ENCODE measurements at places on chromosomes 4 and X. TPM values are rescaled to one million over a fixed set of nuclear protein-coding genes. Genes with fewer than 3 reads are reported as not detected.

- DNase-seq = no peak
These were observed 95.7 kb upstream of the OTUD4 start for GRCh38 chr4:145276050-145276449.

The GABRB1 gene
- polyA plus RNA-seq = 0.67 TPM

The NXF2B gene
- polyA plus RNA-seq = 1.0 TPM

The AFM gene
- 13.9 TPM for polyA plus RNA-seq

DNA sequence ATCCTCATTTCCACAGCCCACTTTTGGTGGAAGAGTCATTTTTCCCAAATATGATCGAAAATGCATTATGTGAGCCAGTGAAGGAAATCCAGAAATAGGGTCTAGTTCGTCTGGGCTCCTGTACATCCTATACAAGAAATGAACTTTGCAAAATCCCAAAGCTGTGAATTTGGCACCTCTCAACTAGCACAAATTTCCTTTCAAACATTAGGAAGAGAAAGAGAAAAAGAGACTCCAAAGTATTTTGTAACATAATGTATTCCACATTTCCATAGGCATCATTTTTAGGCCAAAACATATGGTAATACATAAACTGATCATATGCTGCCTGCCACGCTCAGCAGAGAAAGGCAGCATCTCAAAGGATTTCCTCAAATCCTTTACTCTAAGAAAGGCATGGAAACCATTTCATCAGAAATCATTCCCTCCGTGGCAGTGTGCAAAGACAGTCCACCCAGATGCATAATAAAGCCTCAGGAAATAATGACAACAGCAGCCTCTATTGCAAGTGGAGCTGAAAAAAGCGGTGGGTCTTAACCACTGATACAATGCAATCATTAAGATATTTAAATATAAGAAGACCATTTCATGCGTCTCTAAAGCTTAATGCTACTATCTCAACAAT lies 56.8 kb downstream of the ANOS1 start:
- DNase-seq = no peak

- DNase-seq = no peak
These were observed 2.4 kb downstream of the FAM241A start for GRCh38 chr4:112147697-112148096.

The STK32B gene
- 7.6 TPM for polyA plus RNA-seq

- DNase-seq = peak; percentile 49
These were observed 130.1 kb downstream of the PDE5A start for GRCh38 chr4:119498527-119498926.

- DNase-seq = no peak
These were observed 26.3 kb upstream of the RADX start for GRCh38 chrX:106585478-106585877.

The SLC39A8 gene
- polyA plus RNA-seq = 23.2 TPM

- DNase-seq = no peak
These were observed 50.6 kb upstream of the STX18 start for GRCh38 chr4:4592414-4592813.

GRCh38 chrX:153863251-153863991 lies 22.6 kb downstream of the L1CAM start:
- DNase-seq = no peak

DNA sequence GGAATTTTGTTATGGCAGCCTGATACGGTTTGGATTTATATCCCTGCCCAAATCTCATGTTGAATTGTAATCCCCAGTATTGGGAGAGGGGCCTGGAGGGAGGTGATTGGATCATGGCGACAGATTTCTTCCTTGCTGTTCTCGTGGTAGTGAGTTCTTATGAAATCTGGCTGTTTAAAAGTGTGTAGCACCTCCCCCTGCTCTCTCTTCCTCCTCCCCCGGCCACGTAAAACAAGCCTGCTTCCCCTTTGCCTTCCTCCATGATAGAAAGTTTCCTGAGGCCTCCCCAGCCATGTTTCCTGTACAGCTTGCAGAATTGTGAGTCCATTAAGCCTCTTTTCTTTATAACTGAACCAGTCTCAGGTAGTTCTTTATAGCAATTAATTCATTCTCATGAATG lies 37.9 kb downstream of the SUPT20HL2 start:
- DNase-seq = no peak

GRCh38 chrX:13658602-13659001 lies 5.7 kb downstream of the TCEANC start:
- no peak for DNase-seq

The TRIM75 gene
- polyA plus RNA-seq = 0.06 TPM

GRCh38 chr4:169795585-169795984 lies 37.8 kb upstream of the HPF1 start:
- DNase-seq = no peak

GRCh38 chrX:40090961-40091360 lies 6.8 kb downstream of the BCOR start:
- no peak for DNase-seq

The NXF2 gene
- polyA plus RNA-seq = not detected

- DNase-seq = peak; percentile 12
These were observed 472.7 kb downstream of the ARAP2 start for GRCh38 chr4:35771571-35771970.

The STPG2 gene
- 0.51 TPM for polyA plus RNA-seq

DNA sequence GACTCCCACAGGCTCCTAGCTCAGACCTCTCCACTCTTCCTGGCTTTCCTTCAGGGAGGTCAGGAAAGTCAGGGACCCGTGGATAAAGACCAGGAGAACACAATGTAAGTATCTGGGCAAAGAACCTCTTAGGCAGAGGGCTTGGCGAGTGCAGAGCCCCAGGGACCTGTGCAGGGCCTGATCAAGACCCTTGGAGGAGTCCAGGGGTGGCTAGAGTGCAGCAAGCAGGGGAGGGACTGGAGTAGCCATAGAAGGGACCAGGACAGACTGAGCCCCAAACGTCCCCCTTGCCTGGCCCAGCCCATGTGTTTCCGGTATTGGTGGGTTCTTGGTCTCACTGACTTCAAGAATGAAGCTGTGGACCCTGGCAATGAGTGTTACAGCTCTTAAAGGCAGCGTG lies 5.9 kb upstream of the TNIP2 start:
- DNase-seq = no peak

DNA sequence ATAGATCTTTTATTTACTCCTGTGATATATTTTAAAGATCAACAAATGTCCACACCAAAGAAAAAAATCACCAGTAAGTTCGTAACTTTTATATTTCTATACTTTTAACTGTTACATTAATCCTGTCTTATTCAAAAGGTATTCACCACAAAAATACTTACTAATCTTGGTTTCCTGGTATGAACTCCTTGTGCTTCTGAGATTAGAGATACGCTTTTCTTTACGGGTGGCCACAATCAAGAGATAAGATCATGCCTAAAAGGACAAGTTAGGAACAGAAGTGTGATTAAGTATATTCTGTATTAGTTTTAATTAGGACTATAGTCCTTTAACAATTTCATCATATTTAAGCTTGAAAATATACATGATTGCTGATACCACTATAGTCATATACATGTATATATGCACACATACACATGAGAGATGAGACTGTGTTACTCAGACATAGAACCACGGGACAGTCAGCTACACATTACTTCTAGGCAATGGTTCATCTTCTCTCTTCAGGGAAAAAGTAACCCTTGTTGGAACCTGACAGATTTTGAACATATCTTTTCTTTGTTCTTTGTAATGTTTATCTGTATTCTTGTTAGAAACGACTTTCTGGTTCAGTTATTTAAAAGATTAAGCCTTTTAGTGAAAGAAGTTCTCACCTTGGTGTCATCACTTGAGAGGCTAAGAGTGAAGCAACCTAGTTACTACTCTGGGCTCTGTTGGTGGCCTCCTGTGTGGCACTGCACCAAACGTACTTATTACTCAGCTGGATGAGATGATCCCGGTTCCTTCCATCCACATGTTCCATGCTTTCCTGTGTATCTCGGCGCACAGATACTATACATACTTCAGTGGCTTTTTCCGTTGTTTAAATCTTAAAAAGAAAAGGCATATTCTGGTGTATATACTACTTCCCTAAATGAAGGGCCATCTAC lies 146.1 kb downstream of the CBR4 start:
- DNase-seq = no peak

- no peak for DNase-seq
These were observed 117.6 kb downstream of the HPGD start for GRCh38 chr4:174404677-174405076.

Data from renal cortex interstitium (tissue), 15 donors.